GF-D8 (cell line): ENCODE measurements at places on chromosomes 7 and 10.

DNA sequence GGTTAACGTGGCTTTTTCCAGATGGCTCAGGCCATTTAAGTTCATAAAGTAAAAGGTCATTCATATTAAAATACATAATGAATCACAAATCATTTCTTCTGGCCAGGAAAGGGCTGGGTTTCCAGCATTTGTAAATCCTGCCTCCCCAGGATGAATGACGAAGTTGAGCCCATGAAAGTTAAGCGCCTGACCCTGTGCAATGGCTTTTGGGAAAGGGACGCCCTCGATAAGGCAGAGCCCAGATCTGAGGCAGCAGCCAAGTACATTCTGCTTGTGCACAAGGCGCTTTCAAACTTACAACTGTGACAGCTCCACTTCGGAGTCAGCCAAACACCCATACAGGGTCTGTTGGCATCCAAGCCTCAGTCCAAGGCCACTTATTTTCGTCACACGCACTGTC is 2.8 kb downstream of the GIMAP6 start:
- DNase-seq, result no peak

- DNase-seq, result no peak
These were observed 22.7 kb upstream of the IKZF1 start for GRCh38 chr7:50281680-50282445.

DNA sequence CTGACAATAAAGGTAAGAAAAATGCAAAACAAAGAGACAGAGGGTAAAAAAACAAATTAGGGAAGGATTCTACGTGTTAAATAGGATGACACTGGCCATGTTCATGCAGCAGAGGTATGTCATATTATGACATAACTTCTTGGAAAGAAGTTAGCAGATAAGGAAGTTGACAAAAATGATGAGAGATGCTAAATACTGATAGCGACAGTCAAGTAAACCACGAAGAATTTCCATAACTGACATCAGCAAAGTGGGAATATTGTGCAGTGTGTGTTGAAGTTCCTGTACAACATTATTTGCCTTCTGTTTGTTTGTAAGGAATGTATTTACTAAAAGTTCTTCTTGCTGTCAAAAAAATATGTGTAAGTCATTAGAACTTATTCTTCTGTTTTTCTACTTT is 29.5 kb downstream of the MDH2 start:
- peak; percentile 88 for DNase-seq

GRCh38 chr7:2306688-2307087 is 7.6 kb downstream of the SNX8 start:
- DNase-seq, result no peak

DNA sequence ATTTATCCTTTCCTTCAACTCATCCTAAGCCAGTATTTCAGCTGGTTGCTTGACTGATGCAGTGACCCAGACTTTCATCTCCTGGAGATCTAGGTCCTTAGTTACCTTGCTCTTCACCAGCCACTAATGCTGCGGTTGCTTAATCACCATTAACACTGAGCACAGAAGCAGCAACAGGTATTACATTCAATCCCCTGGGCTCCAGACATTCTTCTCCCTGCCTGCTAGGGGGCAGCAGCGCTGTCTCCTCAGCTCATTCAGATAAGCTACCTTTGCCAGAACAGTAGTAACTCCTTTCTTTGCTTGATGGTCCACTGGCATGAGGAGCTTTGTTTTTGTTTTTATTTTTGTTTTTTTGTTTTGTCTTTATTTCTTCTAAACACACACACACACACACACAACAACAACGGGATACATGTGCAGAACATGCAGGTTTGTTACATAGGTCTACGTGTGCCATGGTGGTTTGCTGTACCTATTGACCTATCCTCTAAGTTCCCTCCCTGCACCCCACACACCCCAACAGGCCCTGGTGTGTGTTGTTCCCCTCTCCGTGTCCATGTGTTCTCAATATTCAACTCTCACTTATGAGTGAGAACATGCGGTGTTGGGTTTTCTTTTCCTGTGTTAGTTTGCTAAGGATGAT is 1043.2 kb upstream of the C7orf33 start:
- DNase-seq, result no peak

GRCh38 chr7:19392246-19392645 is 247.0 kb upstream of the FERD3L start:
- DNase-seq, result no peak

- no peak for DNase-seq
These were observed 2.6 kb downstream of the BZW2 start for GRCh38 chr7:16648551-16648950.

DNA sequence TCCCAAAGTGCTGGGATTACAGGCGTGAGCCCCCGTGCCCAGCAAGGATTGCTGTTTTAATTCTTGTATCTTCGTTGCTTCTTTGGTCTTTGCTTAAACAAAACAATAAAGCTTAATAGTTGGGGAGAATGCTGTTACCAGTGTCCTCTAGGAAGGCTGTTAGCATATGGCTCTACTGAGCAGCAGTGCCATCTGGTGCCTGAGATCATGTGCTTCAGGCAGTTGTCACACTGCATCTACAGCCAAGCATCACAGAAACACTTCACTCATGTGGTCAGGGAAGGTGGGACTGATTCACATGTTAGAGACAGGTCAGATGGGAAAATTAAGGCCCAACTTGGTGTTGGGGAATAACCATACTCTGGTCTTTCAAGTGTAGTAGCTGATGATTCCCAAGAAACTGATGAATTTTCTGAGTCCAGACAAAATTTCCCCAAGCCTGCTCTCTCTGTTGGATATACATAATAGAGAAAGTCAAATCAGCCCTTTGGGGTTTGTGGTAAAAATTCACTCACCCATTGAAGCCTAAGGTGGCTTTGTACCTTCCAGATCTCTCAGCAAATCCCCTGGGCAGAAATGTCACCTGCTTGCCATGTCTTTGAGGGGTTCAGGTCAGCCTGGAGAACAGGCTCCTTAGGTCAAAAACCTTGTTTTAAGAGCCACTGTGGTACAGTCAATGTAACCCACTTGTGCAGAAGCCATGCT is 28.4 kb downstream of the UBE2D4 start:
- DNase-seq, result peak; percentile 29

- no peak for DNase-seq
These were observed 716.9 kb downstream of the MAGI2 start for GRCh38 chr7:78736548-78736947.

- no peak for DNase-seq
These were observed 17.3 kb upstream of the INPP5A start for GRCh38 chr10:132520177-132520811.

- DNase-seq, result no peak
These were observed 305.4 kb downstream of the KCNMA1 start for GRCh38 chr10:77332256-77332655.

GRCh38 chr7:73519867-73520672 is 2.0 kb downstream of the BAZ1B start:
- no peak for DNase-seq

- DNase-seq, result no peak
These were observed 72.4 kb upstream of the PDE1C start for GRCh38 chr7:32142649-32143048.

- DNase-seq, result no peak
These were observed 10.6 kb downstream of the AUTS2 start for GRCh38 chr7:69608878-69609277.

GRCh38 chr10:14625192-14625631 is 149.5 kb downstream of the FAM107B start:
- DNase-seq, result no peak

GRCh38 chr7:80505900-80506500 is 5.9 kb downstream of the GNAT3 start:
- DNase-seq, result no peak

GRCh38 chr10:69215405-69216171 is 4.5 kb upstream of the HKDC1 start:
- DNase-seq, result peak; percentile 48

GRCh38 chr7:132646052-132646451 is 69.8 kb upstream of the PLXNA4 start:
- DNase-seq, result no peak

GRCh38 chr7:157235357-157236333 is 96.9 kb downstream of the UBE3C start:
- no peak for DNase-seq

DNA sequence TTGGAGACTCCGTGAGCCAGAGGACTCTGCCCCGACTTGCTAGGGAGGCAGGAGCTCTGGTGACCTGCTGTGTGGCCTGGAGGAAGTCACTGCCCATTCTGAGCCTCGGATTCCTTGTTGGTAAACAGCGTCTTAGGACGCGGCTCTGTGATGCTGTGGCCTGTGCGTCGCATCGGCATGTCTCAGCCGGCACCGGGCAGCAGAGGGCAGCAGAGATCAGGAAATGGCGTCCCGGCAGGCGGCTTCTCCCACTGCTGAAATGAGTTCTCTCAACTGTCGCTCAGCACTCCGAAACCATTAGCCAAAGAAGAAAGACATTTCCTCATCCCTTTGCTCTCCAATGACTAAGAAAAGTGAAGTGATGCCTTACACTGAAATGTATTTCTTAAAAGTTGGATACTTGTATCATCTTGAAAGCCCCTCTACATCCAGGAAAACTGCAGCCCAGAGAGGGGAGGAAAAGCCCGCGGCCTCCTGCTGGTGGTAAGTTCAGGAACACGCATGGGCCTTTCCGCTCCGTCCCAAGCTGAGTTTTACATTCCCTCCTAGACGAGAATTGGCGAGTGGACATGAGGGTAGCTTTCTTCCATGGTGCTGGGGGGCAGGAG is 91.7 kb downstream of the WDR11 start:
- DNase-seq, result no peak

- DNase-seq, result no peak
These were observed 25.8 kb downstream of the TES start for GRCh38 chr7:116236020-116236630.

- DNase-seq, result no peak
These were observed 45.0 kb upstream of the EEPD1 start for GRCh38 chr7:36107926-36108631.

- no peak for DNase-seq
These were observed 593 bp upstream of the CUX1 start for GRCh38 chr7:101816595-101817470.

GRCh38 chr7:16646472-16647072 is 591 bp downstream of the BZW2 start:
- no peak for DNase-seq

DNA sequence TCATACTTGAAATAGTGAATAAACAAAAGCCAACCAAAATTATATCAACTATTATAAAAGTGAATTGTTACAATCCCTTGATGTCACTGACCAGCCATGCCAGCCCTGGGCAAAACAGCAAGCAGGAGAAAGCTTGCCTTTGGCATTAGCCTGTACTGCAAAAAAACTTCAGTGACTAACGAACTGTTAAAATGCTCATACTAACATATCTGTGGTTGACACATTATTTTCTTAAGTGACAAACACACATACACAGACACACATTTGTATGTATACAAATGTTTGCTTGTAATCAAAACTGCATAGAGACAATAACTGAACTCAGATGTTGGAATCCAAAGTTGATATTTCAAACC is 29.5 kb downstream of the CHCHD3 start:
- no peak for DNase-seq

DNA sequence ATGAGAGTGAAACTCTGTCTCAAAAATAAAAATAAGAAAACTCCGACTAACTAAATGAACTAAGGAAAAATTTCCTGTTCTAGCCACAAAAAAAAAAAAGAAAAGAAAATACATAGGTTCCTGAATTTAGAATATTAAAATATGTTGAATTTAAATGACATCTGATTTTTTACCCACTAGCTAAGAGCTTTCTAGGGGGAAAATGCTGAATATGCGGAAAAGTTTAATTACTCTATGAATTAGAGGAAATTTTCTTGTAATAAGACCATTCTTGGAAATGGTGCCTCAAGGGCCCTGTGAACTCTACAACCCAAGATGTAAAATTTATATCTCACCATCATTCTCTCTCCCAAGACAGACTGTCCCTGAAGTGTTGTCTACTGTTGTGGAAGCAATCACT is 165.0 kb upstream of the CALN1 start:
- no peak for DNase-seq

- no peak for DNase-seq
These were observed 57.6 kb downstream of the MMRN2 start for GRCh38 chr10:86899670-86900276.

GRCh38 chr10:4051011-4051640 is 266.1 kb upstream of the KLF6 start:
- no peak for DNase-seq

DNA sequence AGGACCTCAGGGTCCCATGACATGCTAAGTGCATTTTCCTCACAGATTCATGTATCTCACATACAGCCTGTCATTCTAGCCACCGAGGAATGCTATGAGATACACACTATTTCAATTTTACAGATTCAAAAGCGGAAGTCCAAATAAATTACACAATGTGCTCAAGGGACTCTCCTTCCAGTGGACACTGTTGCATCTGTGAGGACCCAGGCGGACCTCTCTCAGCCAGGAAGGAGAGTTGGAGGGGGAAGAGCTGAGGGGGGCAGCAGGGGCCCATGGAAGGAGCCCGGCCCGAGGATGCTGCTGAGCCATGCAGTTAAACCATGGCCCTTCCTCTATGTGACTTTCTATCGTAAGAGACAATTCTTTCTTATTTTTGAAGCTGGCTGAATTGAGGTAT is 93.6 kb downstream of the VOPP1 start:
- no peak for DNase-seq

DNA sequence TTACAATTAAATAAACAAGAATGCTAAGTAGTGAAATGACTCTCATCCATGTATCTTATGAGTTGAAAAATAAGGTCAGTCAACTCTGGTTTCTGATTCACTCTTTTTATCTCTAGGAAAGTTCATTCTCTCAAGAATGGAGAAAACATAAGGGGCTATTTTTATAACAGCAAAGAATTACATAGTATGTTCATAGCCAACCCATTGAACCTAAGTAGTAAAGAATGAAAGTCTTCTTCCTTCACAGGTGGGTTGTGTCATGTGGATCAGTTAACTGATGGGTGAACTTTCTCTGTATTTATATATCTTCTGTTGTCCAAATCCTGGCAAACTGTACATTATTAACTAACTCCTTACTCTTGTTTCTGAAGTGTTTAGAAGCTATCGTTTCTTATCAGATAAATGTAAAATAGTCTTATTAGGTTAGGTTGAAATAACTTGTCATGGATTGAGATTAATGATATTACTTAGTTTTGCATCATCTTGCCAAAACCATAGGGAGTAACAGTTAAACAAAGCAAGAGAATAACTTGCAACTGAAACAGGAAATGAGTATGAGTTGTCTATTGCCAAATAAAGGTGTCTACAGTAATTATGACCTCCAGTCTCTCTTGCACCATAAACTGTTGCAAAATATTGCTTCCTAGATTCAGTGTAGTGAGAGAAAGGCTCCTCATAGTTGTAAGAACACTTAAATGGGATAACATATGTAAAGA is 86.8 kb downstream of the ANKRD7 start:
- peak; percentile 95 for DNase-seq

DNA sequence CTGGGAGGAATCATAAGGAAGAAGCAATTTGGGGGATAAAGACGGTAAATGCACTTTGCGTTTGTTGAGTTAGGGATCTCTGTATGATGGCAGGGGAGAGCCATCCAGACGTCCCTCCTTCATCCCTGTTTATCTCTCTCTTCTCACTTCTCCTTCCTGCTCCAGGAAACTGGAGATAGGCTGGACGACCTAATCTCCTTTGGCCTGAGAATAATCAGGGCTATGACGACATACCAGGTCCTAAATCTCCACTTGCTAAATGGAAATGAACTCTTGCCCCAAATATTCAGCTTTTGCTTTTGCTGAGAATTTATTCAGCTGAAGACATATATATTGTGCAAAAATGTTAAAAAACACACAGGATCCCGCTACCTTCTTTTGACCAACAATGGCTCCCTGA is 182.9 kb upstream of the INHBA start:
- DNase-seq, result no peak
